Tibial nerve (tissue), 4 donors: ENCODE measurements at places on chromosomes 4 and X.

- no peak for DNase-seq
These were observed 674.5 kb upstream of the BOD1L1 start for GRCh38 chr4:14302021-14302420.

- DNase-seq = no peak
These were observed 29.9 kb downstream of the RBMX start for GRCh38 chrX:136850441-136851175.

GRCh38 chr4:77025643-77026321, 50.0 kb downstream of the CCNI start:
- DNase-seq = no peak

DNA sequence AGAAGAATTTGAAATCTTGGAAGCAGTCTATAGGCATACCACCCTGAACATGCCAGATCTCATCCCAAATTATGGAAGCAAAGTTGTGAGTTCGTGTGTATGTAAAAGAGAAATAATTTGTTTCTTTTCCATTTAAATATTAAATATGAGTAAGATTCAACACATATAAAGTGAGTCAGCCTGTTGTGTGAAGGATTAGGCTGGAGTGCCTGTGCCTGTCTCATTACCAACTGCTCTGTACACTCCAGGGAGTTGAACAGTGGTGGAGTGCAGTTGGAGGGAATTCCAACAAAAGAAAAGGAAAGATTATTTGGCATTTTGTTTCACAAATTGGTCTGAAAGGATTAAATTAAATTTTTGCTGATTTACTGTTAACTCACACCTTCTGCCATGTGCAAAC, 435.6 kb downstream of the FAT4 start:
- no peak for DNase-seq

- DNase-seq = no peak
These were observed 264.3 kb downstream of the NPFFR2 start for GRCh38 chr4:72295966-72296557.
